Inflammatory macrophage treated with lipopolysaccharide for 1 hour (primary cell): ENCODE measurements at places on chromosomes 7 and 10.

- DNase-seq: no peak
Measured at GRCh38 chr10:91495402-91495801, 85.3 kb downstream of the HECTD2 start.

DNA sequence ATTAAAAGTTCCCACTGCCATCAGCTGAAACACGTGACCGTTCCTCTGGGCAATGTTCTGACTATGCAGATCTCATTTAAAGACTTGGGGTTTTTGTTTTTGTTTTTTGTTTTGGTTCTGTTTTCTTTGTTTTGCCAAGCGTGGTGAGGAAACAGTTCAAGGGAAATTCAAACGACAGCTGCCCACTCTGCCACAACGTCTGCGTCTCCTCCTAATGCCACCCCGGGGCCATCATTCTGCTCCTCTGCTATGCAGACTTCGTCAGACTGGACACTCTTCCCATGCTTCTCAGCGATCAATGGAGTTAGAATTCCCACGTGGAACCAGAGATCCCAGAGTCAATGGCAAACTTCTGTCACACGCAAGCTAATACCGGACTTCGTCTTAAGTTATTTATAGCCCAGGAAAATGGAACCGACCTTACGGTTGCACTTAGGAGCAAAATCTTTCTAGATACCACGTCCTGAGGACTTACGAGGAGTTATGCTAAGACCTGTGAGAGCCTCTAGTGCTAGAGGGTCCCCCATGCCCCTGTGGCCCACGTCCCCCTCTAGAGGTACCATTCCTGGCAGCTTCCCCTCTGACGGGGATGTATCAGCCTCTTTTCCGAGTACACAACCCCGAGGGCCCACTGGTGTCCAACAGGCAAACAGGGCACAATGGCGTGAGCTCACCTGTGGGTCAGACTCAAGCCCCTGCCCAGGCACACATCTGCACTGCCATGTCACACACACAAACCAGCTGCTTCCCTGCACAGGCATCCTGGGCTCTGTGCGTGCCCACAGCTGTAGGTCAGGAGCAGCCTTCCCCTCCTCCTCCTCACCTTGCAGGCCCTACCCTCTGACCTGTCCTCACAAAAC, 24.4 kb downstream of the EBF3 start:
- DNase-seq: no peak

DNA sequence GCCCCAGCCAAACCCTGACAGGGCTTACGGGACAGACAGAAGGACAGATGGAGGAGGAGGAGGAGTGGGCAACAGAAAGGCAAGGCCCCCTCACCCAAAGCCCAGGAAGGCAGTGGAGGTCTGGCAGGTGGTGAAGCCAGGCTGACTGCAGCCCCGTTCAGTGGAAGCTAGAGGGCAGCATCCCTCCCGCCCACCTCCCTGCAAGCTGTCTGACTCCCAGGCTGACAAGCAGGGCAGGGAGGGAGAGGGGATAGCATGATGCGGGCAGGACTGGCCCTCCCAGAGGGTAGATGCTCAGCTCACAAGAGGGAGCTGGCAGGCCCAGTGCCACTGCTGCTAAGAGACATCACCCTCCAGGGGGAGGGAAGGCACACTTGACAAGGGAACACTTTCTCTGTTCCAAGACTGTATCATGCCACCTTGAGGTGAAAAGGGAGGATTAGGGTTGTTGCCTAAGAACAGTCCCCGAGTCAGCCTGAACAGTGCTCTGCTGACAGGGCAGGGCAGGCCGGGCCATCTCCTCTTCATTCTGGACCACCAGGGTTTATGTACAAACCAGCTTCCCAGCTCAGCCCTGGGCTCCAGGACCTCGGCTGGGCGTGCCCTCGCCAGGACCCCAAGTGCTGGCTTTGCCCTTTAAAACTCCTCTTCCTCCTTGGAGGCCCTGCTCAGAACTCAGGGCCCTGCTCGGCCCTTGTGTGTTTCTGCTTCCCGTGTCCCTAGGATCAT, 61.8 kb downstream of the RASGEF1A start:
- DNase-seq: peak; percentile 38

GRCh38 chr10:110758898-110759297, 112.8 kb upstream of the PDCD4 start:
- no peak for DNase-seq

DNA sequence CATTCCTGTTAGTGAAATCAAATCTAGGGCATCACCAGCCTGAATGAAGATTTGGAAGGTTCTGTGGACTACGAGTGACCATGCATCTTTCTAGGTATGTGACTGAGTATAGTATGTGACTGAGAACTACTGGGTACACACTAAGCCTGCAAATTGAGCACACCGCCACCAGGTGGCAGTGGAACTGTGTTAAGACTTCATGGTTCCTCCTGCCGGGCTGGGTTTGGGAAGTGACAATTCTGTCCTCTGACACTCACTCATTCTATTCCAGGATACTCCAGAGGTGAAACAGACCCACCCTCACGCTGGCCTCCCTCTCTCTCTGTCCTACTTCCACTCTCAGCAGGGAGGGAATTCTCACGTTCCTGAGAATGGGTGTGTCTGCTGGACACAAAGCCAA, 84.0 kb upstream of the TMEM248 start:
- peak; percentile 70 for DNase-seq

- DNase-seq: peak; percentile 94
Measured at GRCh38 chr7:99438573-99439480, at the start of the genes CPSF4 and PTCD1. Gene CPSF4, plus strand, starts transcription at chr7:99438943. Its CDS starts 140 bp downstream, at chr7:99439083. Gene PTCD1, minus strand, starts transcription at chr7:99438798. Its CDS starts 3,556 bp downstream, at chr7:99435242.

DNA sequence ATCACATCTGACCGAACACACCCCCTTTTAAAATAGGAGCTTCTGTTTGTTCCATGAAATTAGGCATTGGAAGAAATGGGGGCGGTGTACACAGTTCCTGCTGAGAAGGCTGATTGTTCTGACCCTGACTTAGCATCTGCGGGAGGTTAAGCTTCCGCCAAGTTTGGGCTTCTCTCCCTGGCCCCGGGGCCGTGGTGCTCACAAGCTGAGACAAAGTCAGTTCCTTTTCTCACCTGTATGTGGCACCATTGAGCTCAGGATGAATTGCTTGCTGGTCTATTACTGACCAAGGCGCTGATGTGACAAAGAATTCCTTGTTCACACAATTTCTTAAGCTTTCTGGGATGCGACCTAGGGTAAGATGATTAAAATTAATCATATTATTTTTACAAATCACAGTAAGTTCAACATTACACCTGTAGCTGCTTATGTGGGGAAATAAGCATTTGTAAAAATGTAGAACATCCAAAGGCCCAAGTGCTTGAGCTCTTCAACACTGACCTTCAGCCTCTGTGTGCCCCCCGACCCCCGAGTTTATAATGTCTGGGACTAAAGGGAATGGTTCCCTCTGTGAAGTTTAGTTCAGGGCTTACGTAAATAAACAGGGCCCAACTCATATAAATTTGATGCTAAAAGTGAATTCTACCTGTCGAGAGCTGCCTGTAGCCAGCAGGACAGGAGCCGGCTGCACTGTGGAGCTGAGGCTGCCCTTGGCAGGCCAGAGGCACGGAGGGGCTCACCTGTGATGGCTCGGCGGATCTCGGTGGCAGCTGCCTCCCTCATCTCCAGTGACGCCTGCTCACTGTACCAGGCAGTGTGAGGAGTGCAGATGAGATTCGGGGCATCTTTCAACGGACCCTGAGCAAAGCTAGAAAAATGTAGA, 50.8 kb downstream of the ZRANB1 start:
- peak; percentile 18 for DNase-seq

- no peak for DNase-seq
Measured at GRCh38 chr7:2169923-2170575, 62.7 kb downstream of the MAD1L1 start.

DNA sequence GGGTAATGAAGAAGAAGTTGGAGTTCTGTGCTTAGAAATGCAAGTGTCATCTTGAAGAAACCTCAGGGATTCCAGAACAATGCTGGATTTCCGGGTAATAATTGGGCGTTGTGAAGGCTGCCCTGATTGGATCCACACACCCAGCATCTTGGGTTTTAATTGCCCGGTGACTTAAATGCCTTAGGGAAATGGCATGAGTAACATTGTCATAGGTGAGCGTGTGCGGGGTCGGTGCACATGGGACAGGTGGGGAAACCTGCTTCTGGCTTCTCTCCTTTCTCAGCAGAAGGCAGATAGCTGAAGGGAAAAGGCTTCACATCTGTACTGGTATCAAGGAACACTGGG, 15.2 kb upstream of the CAMK1D start:
- no peak for DNase-seq

DNA sequence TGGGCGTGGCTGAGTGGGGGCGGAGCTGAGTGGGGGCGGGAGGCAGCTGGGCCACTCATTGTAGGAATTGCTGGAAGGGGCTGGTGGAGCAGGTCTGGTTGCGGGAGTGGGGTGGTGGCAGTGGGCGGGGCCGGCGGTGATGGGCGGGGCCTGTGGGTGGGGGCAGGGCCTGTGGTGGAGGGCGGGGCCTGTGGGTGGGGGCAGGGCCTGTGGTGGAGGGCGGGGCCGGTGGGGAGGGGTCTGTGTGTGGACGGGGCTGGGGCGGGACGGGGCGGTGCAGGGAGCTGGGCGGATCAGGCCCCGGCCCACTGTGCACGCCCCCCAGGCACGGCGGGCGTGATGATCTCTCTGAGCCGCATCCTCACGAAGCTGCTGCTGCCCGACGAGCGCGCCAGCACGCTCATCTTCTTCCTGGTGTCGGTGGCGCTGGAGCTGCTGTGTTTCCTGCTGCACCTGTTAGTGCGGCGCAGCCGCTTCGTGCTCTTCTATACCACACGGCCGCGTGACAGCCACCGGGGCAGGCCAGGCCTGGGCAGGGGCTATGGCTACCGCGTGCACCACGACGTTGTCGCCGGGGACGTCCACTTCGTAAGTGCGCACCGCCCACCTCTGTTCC, 14.0 kb downstream of the SLC29A4 start:
- no peak for DNase-seq

DNA sequence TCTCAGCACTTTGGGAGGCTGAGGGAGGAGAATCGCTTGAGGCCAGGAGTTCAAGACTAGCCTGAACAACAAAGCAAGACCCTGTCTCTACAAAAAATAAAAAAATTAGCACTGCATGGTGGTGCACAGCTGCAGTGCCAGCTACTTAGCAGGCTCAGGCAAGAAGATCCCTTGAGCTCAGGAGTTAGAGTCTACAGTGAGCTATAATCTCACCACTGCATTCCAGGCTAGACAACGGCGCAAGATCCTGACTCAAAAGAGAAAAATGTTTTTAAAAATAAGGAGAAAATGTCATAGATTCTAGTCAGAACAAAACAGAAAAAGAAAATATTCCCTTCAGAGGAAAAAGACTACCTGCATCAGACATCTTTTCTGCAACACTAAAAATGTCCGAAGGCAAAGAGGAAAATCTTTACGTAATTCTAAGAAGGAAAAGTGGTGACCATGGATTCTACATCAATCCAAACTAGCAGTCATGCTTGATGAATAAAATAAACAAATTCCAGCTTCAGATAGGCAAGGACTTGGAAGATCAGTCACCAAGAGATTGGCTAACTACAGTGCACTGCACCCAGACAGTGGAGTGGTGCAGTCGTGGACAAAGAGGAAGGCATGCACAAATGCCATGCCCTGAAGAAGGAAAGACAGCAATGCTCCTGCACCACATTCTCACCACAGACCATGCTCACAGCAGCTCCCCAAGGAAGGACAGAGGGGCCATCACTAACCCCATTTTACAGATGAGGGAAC, 54.3 kb downstream of the ERCC6 start:
- no peak for DNase-seq

GRCh38 chr7:16891874-16892643, 10.3 kb upstream of the AGR3 start:
- DNase-seq: no peak

DNA sequence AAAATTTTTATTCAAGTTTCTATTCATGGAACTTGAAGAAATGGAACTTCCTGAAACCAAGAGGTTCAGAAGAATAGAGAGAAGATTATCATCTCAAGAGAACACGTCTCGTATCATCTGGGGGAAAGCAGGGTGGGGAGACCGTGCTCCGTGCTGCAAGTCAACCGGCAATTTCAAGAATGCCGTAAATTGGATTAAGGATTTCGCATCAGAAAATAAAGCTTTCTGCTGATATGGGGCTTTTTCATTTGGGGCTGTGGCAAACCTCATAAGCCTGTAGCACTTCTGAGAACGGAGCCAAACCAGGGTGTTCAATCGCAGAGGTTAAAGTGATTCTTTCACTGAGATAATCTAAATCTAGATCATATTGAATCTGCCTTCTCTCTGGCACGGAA, 150.1 kb upstream of the NPS start:
- no peak for DNase-seq

DNA sequence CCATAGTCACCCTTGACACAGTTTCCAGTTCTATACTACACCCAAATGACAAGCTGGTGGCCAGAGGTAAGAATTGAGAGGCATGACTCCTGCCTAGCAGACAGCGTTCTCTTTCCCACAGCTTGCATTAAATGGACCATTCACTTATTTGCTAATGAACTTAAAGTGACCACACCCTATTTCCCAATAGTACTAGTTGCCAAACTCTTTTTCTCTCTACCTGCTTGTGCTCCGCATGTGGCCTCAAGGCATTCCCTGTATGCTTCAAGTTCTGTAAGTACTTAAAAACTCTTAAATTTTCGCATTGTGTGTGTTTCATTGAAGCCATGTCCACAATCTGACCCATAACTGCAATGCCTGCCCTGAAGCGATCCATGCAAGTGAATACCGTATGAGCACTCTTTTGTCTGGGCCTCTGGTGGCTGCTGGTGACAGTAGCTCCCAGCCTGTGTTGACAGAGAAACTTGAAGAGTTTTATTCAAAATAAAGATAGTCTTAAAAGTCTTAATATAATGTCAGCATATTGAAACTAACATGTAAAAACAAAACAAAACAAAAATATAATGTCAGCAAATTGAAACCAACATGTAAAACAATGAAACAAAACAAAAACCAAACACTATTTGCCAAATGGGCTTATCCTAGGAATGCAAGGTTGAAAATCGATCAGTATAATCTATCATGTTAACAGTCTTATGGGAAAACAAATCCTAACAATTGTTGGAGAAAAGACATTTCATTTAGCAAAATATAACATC, 73.6 kb downstream of the CCSER2 start:
- no peak for DNase-seq

DNA sequence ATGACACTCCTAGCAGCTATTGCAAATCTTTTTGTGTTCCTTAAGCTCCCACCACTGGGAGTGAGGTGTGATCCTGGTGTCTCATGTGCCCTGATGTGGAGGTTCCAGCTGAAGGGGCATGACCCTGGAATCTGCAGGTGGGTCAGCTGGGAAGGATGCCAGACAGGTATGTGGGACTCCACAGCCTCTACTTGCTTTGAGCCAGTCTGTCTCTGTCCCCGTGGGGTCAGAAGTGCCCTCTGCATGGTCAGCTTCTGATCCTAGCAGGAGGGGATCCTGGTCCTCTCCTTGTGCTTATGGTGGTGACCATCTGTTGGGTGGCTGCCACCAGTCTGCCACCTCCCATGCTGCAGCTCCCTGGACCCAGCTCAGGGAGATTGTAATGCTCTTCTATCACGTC, 51.1 kb upstream of the COMTD1 start:
- DNase-seq: no peak

GRCh38 chr7:99514050-99514449, 9.6 kb downstream of the ZKSCAN5 start:
- DNase-seq: peak; percentile 9

DNA sequence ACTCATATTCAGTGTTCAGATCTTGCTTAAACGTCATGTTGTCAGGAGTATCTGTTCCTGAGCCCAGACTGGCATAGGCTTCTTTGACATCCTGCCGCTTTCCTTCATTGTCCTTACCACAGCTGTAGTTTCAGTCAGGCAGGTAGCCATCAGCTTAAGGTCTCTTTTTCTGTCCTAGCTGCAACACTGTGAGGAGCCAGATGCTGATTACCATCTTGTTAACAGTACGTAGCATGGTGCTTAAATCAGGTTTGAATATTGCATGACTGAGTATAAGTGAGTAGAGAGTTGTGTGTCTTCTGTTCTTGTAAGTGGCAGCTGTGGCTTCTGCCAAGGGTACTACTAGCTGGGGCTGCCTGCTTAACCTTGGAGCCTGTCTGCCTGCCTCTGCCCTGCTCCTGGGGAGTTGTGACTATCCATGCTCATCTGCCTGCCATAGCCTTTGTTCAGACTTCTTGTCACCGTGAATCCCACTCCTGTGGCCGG, 92.6 kb downstream of the MAPK8 start:
- DNase-seq: no peak
